ENCODE measurements at places on chromosomes 16 and 17.

- peak; percentile 47 for DNase-seq
Observed at GRCh38 chr17:21171309-21171922, 42.5 kb downstream of the TMEM11 start.

- peak; percentile 5 for DNase-seq
Observed at GRCh38 chr16:3101841-3102470, 2.9 kb upstream of the ZSCAN10 start.

DNA sequence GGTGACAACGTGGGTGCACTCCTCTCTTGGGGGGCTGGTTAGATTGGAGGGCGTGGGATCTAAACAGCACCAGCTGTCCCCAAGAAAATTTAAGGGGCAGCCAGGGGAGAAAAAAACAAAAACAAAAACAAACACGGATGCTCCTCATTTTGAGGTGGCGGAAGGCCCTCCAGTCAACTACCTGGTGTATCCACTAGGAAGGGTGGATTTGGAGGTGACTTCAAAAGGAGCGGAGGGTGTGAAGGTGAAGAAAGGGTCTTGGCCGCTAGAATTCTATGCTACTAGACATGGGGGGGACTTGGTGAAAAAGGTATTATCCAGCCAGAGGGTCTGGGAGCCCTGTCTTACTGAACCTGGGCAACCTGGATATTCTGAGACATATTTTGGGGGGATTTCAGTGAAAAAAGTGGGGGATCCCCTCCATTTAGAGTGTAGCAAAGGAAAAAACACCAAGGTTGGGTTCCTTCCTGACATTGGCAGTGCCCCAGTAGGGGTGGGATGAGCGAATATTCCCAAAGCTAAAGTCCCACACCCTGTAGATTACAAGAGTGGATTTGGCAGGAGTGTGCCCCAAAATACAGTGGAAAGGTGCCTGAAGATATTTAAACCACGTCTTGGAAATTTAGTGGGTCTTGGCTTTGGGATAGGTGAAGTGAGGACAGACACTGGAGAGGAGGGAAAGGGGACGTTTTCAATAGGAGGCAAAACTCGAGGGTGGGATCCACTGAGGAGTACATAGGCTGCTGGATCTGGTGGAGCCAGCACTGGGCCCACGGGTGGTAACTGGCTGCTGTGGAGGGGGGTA is 454 bp upstream of the FGF11 start:
- no peak for DNase-seq

- no peak for DNase-seq
Observed at GRCh38 chr16:62829607-62830006, 793.4 kb upstream of the CDH8 start.

DNA sequence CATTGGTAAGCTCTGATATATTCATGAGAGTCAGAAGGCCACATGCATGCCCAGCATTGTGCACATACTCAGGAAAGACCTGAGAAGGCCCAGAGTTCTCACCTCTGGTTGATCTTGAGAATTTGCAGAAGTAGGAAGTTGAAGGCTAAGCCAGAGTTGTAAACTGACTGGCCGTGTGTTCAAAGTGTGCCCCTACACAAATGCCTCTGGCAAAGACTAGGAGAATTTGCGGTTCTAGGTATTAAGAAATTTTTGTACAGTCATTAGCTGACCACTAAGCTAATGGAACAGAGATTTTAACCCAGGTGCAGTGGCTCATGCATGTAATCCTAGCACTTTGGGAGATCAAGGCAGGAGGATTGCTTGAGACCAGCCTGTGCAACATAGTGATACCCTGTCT is 25.0 kb downstream of the FBXL20 start:
- DNase-seq: no peak

GRCh38 chr16:50967827-50968612 is 183.1 kb downstream of the SALL1 start:
- no peak for DNase-seq

- no peak for DNase-seq
Observed at GRCh38 chr17:70158180-70158579, 11.2 kb upstream of the KCNJ2 start.

DNA sequence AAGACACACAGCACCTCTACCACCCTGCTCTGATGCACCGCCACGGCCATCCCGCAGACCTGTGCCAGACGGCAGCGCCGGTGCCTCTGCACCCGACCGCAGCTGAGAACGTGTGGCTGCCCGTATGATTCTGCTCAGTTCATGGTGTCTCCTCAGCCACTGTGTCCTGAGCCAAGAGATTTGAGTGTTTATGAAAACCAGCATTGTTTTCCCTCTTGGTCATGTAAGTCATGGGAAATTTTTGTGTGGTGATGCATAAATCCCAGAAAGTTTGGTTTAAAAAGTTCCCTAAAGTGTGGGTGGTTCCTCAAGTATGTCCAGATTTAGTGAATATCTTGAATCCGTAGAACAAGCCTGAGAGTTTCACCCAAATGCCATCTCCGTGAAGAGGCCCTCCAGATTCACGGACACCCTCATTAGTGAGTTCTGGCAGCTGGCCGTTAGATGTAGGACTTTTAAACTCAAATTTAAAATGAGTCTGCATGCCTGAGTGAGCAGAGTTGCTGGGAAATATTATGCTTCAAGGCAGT is 57.6 kb downstream of the CDRT4 start:
- DNase-seq: no peak

DNA sequence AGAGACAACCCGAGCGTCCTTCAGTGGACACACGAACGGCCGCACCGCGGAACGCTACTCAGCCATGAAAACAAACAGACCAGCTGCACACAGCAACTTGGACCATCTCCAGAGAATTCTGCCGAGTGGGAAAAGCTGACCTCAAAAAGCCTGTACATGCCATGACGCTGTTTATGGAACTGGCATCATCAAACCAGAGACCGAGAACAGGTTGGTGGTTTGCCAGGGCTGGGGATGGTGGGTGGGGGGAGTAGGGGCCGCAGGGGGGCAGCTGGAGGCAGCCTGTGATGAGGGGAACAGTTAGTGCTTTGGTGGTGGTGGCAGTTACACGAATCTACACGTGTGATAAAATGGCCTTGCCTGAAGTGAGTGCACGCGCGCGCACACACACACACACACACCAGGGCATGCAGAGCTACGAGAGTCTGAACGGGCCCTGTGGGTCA is 169.8 kb downstream of the LAT start:
- no peak for DNase-seq

DNA sequence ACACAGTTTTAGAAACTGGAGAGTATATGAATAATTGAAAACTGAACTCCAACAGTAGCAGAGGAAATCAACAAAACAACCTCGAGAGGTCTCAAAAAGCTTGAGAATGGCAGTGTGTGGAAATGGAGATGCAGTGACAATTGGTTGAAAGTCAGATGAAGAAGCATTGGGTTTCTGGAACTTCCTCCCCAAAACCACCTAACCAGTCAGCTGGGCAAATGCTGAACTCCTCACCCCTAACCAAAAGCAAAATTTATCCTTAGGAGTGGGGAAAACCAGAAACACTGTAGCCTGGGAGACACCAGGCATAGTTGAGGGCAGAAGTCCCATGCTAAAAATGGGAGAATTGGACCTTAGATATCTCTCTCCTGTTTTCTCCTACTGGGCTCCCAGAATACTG is 109.9 kb downstream of the TANC2 start:
- DNase-seq: peak; percentile 82

DNA sequence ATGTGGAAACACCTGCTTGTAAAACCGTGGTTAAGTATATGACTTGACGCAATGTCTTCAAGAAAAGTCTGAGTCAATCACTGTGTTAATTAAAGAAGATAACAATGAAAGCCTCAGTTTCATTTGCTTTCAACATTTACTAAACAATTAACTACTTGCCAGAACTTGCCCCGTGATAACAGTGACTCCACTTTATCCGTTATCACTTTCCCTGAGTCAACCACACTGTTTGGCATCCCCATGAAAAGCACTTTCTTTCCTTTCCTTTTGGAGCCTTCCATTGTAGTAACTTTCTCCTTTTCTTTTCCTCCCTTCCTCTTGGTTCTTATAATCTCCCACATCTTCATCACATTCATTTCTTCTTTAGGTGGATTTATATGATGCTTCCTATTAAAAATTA is 435.1 kb upstream of the GOT2 start:
- DNase-seq: no peak

GRCh38 chr16:31002250-31002700 is 8.2 kb downstream of the STX1B start:
- no peak for DNase-seq

- DNase-seq: no peak
Observed at GRCh38 chr17:31266042-31266441, 31.0 kb downstream of the OMG start.

DNA sequence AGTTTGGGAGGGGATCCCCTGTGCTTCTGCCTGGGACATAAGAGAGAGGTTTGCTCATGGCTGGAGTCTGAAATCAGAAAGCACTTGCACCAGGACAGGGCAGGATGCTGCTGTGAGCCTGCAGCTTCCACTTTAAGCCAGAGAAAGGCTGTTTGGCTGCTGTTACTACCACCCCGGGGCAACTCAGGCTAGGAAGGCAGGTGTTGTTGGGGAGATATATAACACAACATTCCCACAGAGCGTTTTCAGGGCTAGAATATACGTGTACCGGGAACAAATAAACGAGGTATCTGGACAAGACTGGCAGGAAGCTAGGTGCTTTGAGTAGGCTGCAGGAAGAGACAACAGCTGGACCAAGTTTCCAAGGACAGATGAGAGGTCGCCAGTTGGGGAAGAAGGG is 313.3 kb upstream of the CCL2 start:
- DNase-seq: no peak

DNA sequence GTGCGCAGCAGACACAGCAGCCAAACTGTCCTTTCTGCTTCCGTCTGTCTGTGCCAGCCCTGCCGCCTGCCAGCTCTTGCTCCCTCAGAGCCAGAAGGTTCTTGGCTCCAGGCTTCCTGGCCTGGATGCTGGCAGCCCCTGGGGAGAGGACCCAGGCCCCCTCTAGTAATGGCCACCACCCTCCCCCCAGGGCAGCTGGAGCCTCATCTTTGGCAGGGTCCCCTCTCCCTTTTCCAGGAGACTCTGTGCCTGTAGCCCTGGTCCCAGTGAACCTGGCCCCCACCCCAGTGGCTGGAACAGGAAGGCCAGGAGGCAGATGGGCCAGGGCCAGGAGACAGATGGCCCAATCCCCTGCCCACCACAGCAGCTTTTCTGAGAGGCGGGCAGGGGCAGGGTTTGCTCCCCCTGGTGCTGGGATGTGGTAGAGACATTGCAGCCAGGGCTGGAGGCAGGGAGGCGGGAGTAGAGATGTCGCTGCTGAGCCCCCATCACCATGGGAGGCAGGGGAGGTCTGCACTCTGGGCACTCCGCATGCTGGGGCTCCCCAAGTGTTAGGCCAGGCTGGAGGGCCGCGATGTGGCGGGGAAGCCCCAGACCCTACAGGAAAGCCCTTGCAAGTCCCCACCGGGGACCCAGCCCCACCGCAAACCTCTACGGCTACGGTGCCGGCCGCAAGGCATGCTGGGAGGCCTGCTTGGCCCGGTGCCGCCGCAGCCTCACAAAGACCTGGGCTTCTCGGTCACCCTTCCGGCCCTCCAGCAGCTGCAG is 16.7 kb downstream of the UNC13D start:
- DNase-seq: no peak

- DNase-seq: no peak
Observed at GRCh38 chr16:6038941-6039645, 941.5 kb upstream of the EEF2KMT start.

DNA sequence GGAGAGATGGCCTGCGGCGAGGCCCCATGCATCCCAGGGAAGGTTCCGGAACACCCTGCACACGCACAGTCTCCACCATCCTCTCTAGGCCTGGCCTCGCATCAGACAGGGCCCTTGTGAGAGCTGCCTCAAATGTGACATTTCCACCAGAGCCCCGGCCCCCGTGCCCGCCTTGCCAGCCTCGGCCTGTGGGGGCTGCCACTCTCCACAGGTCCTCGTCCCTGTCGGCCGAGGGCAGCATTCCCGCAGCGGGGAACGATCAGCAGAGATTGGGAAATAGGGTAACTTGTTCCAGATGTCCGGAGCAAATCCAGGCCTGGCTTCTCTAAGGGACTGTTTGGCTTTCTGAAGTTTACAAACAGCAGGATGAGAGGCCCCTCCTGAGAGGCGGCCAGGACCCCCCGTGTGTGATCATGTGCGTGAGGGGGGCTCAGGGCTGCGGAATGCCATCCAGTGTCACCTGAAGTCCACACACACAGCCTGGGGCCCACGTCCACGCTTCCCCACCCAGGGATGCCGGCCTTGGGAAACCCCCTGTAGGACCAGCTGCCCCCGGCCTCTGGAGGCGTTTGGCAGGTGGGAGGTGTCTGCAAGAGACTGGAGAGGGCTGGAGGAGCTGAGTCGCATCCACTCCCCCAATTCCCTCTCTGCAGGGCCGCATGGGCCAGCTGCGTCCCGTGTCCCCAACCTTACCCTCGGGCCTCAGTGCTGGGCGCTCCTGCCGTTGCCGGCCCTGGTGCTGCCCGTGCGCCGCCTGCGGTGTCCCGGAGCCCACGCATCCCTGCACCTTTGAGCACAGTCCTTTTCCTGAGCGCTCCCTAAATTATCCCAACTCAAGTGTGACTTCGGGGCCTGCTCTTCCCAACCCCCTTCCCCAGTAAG is 70.4 kb downstream of the ZDHHC7 start:
- no peak for DNase-seq
